ENCODE measurements at places on chromosomes 13 and 19. TPM values are rescaled to one million over a fixed set of nuclear protein-coding genes. Genes with fewer than 3 reads are reported as not detected.

GRCh38 chr13:98315902-98316301 lies 138.8 kb upstream of the RNF113B start:
- no peak for DNase-seq

- DNase-seq: no peak
These were observed 281.5 kb upstream of the HTR2A start for GRCh38 chr13:47178090-47178950.

DNA sequence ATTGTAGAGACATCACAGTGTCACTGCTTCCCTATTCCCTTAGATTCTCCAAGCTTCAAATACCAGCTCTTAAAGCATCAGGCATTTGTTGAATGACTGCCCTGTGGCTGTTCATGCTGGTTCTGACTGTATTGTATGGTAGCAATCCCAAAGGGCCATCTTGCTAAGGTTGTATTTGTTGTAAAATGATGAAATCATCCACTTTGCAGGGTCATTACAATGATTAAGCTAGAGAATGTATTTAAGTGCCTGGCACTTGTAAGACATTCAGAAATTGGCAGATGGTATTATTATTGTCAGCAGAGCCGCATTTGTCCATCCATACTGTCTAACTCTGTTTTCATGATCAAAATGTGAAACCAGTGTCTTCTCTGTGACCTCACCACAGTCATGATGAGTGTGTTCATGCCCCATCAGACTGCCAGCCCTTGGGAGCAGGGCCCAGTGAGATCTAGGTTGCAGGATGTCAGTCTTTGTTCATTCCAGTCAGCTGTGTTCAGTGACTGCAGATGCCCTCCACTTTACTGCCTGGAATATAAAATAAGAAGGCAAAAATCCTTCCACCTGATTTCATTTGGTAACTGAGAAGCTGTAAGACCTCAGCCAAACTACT lies 86.1 kb downstream of the DHRS12 start:
- peak; percentile 9 for DNase-seq

GRCh38 chr19:3102239-3103140 lies 8.3 kb downstream of the GNA11 start:
- no peak for DNase-seq

DNA sequence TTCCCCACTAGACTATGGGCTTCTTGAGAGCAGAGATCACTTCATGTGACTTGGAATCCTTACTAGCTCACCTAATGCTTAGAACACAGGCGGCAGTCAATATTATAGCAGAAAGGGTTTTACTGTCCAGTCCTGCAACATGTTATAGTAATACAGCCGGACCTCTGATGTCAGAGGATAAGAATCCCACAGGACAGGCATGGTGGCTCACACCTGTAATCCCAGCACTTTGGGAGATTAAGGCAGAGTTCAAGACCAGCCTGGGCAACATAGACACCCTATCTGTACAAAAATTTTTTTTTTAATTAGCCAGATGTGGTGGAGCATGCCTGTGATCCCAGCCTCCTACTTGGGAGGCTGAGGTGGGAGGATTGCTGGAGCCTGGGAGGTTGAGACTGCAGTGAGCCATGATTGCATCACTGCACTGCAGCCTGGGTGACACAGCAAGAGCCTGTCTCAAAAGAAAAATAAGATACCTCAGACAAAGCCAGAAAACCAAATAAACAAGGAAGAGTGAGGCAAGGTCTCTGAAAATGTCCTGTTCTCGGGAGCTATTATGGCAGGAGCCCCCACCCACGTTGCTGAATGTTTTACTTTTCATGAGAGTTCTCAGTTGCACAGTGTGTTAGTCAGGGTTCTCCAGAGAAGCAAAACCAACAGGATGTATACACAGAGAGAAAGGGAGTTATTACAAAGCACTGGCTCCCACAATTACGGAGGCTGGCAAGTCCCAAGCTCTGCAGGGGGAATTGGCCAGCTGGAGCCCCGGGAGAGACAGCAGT lies 100.8 kb downstream of the UBL3 start:
- DNase-seq: no peak

- DNase-seq: no peak
These were observed 1150.2 kb upstream of the PCDH9 start for GRCh38 chr13:68380041-68380973.

GRCh38 chr19:18009412-18010066 lies 1.6 kb downstream of the ARRDC2 start:
- DNase-seq: no peak

DNA sequence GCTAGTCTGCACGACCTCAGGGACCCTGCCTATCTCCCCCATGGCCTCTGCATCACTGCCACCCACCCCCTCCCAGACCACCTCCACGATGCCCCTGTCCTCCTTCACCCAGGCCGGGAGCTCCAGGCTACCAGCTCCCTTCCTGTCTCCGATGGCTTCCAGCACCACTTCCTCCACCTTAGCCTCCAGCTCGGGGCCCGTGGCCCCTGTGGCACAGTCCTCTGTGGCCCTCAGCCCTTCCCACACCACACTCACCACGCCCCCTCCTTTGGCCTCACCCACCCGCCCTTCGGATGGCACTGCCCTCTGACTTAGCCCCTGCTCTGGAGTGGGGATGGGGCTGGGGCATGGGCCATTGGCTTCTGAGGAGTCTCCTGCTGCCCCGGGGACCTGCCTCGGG lies 7.2 kb downstream of the PALM3 start:
- no peak for DNase-seq

DNA sequence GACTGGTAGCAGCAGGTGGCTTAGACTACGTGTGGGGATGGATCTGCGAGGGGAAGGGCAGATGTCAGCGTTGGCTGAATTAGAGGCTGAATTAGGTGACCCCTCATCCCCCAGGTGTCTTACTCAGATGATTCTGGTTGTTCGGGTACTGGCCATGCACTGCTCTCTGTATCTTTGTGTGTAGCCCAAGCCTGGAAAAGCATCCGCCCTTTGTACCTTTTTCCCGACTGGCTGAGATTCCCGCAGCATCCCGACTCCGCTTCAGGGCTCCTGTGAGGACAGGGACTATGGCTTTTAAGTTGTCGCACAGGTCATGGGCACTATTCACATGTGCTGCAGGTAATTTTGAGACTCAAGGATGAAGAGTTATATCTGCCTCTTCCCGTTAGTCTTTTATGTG lies 7.2 kb downstream of the TFDP1 start:
- no peak for DNase-seq

- DNase-seq: no peak
These were observed 6.4 kb upstream of the DIRAS1 start for GRCh38 chr19:2727640-2727944.

Gene C5AR2
- 0.18 TPM for total RNA-seq

Gene PLPP2
- total RNA-seq: 10.1 TPM

DNA sequence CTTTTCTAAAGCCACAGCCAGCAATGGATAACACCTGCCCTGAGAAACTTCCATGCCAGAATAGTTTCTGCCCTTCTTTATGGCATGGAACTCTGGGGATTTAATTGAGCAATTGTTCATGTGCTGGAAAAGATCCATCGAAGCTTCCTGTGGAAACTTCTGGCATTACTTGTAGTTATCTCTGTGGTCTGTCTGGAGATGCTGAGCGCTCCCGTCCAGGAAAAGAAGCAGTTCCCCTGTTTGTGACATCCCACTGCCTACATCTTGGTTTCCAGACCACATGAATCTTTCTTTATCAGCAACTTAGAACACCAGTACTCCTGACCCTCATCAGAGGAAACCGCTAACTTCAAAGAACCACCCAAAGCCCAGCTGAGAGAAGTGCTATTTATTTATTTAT lies 24.6 kb downstream of the FLT1 start:
- no peak for DNase-seq

DNA sequence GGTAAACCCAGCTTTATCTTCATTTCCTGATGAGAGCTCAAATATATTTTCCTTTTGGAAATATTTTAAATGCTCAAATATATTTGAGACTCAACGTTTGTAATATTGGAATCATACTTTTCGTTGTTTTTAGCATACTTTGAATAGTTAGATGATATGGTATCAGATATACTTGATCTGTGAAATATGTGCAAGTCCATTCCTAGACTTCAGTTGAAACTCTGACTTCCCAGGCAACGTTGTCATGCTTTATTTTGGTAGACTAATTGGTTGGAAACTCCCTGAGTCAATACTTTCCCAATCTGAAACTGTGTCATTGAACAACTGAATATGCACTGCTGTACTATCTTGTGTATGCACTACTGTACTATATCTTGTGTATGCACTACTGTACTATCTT lies 378.5 kb downstream of the MYO16 start:
- no peak for DNase-seq

Gene SEMA6B
- total RNA-seq: 21.4 TPM

- DNase-seq: no peak
These were observed 23.6 kb upstream of the PHF11 start for GRCh38 chr13:49472186-49472585.

DNA sequence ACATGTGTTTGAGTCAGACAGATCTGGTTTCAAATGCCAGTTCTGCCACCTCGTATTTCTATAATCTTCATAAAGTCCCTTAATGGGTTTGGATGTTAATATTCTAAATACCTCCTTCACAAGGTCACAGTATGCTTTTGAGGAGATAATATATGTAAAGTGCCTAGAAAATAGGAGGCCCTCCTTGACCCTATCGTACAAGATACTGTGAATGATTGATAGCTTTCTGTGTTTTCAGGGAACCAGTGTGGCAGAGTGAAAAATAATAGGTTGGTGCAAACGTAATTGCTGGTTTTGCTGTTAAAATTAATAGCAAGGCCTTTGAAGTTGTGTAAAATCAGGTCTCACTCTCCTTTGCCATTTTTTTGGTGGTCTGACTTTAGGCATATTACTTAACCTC lies 77.5 kb upstream of the SCEL start:
- no peak for DNase-seq

GRCh38 chr13:60112771-60113170 lies 51.0 kb downstream of the DIAPH3 start:
- no peak for DNase-seq

GRCh38 chr13:35979361-35979951 lies 151.7 kb downstream of the DCLK1 start:
- peak; percentile 13 for DNase-seq

Gene PLEKHA4
- 1.5 TPM for total RNA-seq

GRCh38 chr13:108785844-108786243 lies 156.4 kb downstream of the MYO16 start:
- no peak for DNase-seq

Gene UPF3A
- total RNA-seq: 86.5 TPM

Gene ELANE
- total RNA-seq: 0.36 TPM

DNA sequence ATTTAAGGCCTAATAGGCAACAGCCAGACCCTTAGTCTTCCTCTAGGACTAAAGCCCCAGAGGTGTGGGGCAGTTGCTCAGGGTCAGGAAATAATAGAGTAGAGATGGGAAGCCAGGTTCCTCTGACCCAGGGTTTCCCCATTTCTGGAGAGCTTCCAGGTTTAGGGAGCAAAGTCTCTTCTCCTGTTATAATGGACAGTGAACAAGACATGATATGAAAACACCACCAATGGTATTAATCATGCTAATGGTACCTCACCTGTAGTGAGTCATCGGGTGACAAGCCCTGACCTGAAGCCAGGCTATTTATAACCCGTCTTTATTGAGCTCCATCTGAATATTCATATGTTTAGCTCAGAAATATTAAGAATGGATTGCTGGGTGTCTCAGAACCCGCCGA lies 24.6 kb downstream of the BICRA start:
- DNase-seq: no peak

DNA sequence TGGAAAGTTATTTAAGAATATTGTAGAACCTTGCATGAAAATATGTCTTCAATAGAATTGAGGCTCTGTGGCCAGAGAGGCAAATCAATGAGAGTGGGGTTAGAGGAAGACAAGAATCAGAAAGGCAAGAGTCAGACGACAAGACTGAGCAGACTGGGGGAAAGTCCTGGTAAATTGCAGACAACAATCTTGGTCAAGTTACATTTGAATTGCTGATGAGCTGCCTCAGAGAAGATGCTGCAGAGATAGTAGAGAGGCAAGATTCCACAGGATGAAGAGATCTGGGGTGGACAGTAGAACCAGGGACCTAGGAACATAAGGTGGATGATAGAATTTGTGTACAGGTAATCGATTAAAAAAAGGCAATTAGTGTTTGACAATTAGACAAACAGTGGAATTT lies 133.8 kb downstream of the RXFP2 start:
- no peak for DNase-seq

Gene ZNF835
- 7.8 TPM for total RNA-seq

DNA sequence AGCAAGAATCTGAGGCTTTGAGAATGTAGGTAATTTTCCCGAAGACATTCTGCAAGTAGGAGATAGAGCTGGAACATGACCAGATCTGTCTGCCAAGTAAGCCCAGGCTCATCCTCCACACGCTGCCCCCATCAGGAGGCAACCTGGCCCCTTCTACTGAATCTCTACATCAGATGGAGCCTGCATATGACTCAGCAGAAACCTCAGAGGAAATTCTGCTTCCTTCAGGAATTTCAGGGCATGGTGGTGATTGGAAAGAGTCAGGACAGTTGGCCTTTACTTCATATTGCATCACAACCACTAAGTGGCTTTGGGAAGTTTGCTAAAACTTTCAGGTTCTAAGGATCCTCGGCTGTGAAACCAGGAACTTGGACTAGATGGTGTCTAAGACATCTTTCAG lies 85.2 kb downstream of the LRRC63 start:
- DNase-seq: no peak

Gene SHANK1
- total RNA-seq: 19.3 TPM

DNA sequence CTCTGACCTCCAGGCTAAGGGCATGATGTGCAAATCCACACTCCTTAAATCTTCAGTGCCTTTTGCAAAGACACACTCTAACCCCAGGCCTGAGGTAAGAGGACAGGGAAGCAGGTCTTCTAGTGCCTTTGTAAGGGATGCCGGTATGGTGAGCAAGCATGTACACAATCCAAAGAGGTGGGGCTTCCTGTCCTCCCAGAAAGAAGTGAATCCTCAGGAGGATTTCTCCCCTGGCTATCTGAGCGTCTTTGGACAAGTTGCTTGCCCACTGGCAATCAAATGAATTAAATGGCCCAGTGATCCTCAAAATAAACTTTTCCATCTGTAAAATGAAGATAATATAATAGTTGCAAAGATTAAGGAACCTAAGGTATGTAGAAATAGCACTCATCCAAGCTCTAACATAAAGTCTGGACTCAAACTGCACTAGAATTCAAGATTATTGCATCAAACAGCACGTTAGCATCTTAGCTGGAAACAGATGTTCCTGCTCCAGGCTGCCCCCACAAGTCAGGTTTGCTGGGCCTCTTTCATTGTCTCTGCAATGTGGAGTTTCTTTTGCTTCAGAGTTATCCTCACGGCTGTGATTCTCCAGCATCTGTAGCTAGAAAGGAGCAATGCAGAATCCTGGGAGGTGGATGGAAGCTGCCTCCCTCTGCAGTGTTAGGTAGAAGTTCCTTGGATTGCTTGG lies 249.6 kb downstream of the TSHZ3 start:
- DNase-seq: no peak

GRCh38 chr19:38877781-38878574 lies at the start of gene RINL:
Gene RINL (minus strand): TSS chr19:38878275. CDS start chr19:38876742, 1,533 bp downstream.
- DNase-seq: no peak

All from cerebellum (tissue), 4 donors.